Left kidney (tissue), 8 donors: ENCODE measurements at places on chromosomes 12 and 14. TPM values are rescaled to one million over a fixed set of nuclear protein-coding genes. Genes with fewer than 3 reads are reported as not detected.

The TPH2 gene
- 0.10 TPM for polyA plus RNA-seq

The WSB2 gene
- 50.4 TPM for polyA plus RNA-seq

The SMIM41 gene
- not detected for polyA plus RNA-seq

The TCL1A gene
- 0.68 TPM for polyA plus RNA-seq

The C14orf39 gene
- polyA plus RNA-seq: 1.0 TPM
